ENCODE measurements at places on chromosomes 11 and 22.

GRCh38 chr22:29632672-29633071, 29.2 kb downstream of the NF2 start:
- no peak for DNase-seq

DNA sequence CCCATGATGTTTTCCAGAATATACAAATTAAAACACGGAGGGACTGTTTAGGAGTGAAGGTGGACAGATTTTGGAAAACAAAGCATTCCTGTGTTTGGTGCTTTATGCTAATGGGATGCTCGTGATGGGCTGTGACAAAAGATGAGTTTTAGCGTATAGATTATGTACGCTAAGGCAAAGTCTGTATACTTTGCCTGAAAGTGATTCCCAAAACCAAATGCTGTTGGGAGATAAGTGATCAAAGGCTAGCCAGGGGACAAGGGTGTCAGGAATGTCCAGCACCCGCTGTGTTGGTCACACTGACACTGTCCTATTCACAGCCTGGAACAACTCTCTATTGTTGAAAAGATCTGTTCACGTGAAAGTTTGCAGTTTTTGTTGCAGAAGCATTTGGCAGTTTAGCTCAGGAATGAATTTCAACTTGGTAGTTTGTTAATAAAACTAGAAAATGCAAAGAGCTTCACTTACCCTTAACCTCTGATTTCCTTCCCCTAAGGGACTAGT, 1.5 kb downstream of the JAM3 start:
- DNase-seq = no peak

DNA sequence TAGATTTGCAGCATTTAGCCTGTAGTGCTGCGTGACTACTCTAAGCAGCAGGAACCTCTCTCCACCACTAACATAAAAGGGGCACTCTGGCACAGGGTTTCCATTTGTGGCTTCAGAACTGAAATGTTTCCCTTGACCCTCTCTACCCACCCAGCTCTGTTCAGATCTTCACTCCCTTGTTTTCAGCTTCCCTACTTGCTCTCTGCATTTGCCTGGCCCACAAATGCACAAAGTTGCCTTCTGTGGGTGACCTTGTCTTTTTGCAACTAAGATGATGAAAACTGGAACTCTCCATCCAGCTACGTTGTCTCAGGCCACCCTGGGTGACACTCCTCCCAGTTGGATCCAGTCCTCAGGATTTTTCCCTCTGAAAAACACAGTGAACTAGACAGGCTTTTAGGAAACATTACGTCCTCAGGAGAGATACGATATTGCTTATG, 19.8 kb upstream of the PSMA1 start:
- no peak for DNase-seq

GRCh38 chr11:2882396-2883110, 3.0 kb downstream of the CDKN1C start:
- DNase-seq = no peak

DNA sequence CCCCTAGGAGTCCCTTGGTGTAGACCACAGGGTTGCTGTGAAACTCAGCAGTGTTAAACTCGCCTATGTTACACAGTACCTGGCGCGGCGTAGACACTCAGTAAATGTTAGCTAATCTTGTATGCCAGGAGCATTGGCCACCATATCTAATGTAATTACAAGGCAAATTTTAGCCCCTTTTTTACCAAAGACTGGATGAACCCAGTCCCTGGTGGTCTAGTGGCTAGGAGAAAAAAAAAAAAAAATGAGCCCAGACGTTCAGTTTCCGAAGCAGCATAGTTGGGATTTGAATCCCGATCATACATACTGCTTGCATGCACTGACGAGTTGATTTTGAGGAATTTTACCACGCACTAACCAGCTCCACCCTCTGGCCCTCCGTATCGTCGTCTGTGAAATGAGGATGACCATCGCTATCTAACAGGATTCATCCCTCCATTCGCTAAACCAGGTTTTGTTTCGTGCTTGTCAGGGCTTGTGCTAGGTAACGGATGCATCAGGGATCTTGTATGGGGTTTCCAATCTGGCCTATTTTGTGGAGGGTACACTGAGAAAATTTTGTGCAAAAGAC, 688 bp downstream of the PTS start:
- no peak for DNase-seq

DNA sequence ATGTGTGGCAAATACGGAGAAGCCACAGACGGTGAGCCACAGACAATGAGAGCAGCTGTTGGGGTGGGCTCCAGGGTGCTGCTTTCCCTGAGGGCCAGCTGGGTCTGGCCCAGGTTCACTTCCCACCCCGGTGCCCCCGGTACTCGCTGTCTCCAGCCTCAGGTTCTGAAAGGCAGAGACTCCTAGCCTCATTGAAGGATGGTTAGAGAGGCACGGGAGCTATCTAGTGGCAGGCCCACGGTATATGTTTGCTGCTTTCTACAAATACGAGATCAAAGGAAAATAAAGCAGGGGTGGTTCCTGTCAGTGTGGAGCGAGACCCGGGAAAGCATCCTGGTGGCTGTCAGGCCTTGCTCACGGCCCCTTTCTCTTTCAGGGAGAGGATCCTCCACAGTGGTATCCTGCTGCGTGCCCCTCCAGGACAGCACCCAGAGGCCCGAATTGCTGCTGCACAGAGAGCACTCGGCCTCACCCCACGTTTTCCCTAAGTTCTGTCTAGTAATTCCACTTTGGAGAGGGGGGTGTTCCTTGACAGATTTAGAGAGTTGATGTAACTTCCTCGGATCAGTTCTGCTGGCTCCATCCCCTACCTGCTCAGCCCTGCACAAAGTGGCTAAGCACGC, 3.0 kb downstream of the TMEM80 start:
- DNase-seq = no peak

DNA sequence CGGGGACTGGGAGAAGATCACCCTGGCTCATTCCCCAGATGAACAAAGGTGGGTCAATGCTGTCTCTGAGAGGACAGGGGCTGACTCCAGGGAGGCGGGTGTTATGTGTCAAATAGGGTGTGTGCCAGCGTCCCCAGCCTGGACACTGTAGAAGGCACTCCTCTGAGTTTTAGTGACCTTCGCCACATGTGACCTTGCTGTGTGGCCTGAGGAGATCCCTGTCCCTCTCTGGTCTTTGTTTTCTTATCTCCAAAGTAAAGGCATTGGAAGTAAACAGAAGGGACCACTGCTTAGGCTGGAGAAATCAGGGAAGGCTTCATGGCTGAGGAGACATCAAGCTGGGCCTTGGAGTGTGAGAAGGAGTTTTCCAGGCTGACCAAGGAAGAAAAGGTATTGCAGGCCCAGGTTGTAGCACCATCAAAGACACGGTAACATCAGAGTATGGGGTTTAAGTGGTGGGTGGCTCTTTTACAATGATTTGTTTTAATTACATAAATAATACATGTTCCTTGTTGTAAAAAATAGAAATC, 74.4 kb downstream of the TP53I11 start:
- no peak for DNase-seq

- DNase-seq = peak; percentile 16
Observed at GRCh38 chr22:49964136-49965090, 3.8 kb downstream of the PIM3 start.

DNA sequence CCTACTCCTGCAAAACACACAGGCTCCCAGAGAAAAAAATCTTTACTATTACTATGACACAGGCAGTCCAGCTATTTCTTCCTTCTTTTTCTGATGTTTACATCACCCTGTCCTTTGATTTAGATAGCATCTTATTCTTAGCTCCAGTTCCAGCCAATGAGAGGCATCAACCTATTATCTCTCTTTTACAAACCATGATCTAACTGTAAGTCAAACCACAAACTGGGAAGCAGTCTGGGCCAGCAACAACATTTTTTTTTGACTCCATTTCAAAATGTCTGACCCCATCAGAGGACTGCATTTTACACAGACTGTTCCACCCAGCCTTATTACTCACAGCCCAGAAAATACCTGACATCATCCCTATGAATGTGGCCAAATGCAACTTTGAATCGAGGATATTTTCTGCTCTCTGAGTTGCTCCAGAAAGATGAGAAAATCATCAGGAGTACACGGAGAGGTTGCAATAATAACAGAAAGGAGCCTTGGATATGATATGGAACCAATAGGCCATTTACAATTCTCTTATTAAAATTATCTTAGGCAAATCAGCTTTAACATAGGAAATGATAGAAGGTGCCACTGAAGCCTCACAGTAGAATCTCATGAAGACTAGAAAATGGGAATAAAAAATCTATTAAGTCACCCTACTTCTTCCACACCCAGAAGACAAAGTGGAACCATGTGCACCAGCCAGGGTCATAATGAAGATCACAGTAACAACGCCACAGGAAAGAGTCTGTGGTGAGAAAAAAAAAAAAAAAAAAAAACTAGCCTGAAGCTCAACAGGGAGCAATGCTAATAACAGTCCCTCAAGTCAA, 21.2 kb downstream of the TBRG1 start:
- DNase-seq = no peak

DNA sequence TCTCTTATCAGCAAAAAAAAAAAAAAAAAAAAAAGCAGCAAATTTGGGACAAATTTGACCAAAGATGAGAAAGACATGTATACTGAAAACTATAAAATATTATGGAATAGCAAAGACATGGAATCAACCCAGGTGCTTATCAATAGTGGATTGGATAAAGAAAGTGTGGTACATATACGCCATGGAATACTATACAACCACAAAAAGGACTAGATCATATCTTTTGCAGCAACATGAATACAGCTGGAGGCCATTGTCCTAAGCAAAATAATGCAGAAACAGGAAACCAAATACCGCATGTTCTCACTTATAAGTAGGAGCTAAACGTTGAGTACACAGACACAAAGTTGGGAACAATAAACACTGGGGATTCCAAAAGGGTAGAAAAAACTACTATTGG, 1.8 kb upstream of the RNF141 start:
- DNase-seq = no peak

DNA sequence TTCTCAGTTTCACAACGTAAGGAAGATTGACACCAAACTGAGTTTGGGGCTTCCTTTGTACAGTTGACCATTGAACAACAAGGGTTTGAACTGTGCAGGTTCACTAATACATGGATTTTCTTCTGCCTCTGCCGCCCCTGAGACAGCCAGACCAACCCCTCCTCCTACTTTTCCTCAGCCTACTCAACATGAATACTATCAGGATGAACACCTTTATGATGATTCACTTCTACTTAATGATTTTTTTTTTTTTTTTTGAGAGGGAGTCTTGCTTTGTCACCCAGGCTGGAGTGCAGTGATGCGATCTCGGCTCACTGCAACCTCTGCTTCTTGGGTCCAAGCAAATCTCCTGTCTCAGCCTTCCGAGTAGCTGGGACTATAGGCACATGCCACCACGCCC, 14.6 kb downstream of the RBM4 start:
- no peak for DNase-seq

DNA sequence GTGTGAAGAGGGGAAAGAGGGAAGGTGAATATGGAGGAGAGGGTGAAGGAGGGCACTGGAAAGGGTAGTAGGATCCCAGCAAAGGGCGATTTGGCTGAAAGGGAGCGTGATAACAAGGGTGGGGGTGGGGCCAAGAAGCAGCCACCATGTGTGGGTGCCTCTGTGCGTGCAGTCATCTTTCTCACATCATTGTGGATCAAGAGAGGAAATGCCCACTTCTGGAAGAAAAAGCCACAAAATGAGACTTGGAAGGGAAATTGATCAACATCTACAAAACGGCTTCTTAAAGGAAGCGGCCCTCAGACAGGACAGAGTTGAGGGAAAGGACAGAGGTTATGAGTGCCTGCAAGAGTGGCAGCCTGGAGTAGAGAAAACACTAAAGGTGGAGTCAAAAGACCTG, 1.2 kb upstream of the CXCR5 start:
- no peak for DNase-seq

DNA sequence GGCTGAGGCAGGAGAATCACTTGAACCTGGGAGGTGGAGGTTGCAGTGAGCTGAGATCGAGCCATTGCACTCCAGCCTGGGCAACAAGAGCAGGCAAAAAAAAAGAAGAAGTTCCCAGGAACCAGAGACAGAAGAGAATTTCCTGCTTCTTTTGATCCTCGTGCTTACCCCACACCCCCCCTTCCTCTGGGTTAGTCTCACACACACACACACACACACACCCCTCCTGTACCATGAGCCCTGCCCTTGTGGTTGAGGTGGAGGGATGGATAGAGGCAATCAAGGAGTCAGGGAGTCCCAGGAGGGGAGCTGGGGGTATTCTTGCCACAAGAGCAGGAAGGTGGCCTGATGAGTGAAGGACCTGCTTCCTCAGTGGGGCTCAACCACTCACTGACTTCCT, 4.1 kb upstream of the UBE2L6 start:
- DNase-seq = no peak

DNA sequence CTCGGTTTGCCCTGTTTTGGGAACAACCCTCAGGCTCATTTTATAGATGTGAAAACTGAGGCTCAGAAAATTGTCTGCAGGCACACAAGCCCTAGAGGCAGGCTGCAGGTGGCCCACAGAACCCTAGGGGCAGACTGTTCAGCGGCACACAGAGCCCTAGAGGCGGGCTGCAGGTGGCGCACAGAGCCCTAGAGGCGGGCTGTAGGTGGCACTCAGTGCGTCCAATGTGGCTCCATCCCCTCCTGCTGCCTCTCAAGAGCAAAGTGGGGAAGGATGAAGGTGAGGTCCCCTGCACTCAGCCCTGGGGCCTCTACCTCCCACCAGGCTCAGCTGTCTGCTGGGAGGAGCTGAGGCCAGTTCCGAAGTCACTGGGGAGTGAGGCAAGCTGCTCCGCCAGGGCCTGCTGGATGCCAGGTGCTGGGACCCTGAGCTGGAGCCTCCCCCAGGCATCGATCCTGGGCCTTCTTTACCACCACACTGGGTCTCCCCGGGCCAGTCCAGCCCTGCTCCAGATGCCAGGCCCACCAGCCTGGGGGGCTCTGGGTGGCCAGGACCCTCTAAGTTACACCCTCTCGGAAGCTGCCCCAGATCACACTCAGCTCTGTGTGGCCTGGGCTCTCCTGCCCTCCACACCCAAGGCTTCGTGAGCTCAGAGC, 2.3 kb downstream of the ACY3 start:
- peak; percentile 21 for DNase-seq

DNA sequence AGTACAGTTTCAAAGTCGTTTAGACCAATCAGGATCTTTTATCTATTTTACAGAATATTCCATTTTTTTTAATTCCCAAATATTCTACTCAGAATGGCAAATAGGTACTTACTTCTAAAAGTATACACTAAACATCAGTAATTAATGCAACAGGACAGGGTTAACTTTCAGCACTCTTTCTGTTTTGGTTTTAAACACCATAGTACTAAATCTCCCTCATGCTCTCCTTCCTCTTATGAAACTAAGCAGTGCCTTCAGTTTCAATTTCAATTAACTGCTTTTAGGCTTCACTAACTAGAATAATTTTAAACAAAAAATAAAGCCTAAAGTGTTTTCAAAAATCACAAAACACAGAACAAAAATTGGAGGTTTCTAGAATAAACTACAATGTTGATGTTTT, 57.9 kb downstream of the NOX4 start:
- no peak for DNase-seq

GRCh38 chr22:20567993-20568417, 60.6 kb downstream of the MED15 start:
- peak; percentile 34 for DNase-seq

GRCh38 chr11:73531386-73531785, 66.5 kb downstream of the FAM168A start:
- no peak for DNase-seq

GRCh38 chr11:44034639-44035038, 13.1 kb upstream of the ACCSL start:
- no peak for DNase-seq

- no peak for DNase-seq
Observed at GRCh38 chr11:62260261-62260953, 9.6 kb upstream of the SCGB2A2 start.
